ENCODE measurements at places on chromosomes 1 and 21.

DNA sequence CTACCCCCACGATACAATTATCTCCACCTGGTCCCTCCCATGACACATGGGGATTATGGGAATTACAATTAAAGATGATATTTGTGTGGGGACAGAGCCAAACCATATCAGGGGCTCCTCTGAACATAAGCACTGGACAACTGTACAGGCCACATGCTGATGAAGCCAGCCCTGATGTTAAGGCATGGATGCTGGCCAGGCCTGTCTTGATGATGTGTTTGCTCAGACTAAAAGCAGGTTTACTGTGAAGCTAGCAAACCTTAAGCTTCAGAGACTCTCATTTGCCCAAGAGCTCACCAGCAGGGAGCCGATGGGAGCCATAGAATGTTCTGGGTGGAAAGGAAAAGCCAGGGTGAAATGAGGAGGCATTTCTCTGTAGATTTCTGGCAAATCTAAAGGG lies 135.3 kb upstream of the KCNK1 start:
- no peak for DNase-seq

GRCh38 chr21:29064850-29065481 lies 8.5 kb downstream of the CCT8 start:
- DNase-seq = no peak

DNA sequence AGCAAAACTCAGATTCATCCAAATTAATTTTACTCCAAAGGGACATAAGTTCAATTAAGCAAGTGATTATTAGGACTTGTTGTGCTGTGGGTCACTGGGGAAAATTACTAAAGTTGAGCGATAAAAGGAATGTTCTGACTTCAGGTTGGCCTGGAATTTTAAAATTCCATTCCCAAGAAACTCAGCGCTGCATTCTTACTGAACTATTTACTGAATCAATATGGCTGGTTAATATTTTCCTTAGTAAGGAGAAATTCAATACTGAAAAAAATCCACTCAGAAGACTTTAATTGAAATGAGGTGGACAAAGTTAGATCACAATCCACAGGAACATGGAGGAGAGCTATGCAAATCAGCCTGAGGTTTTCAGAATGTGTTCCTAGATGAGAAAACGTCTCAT lies 578.9 kb upstream of the NR5A2 start:
- DNase-seq = no peak

DNA sequence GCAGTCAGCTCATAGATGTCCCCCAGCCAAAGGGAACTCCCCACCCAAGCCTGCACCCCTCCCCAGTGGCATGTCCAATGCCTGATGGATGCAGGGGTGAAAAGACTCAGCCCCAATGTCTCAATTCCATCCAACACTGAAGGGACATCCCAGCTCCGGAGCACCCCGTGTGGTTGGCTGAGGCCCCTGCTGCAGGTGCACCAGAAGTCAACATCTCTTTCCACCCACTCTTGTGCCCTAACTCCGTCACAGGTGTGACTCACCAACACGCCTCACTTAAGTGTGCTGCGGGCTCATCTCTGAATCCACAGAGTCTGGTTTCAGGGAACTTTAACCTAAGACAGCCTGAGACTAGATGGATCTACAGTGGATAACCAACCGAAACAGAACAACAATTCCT lies 40.9 kb upstream of the ZBTB18 start:
- DNase-seq = no peak

- no peak for DNase-seq
These were observed 4.6 kb downstream of the FDPS start for GRCh38 chr1:155313261-155313660.

- DNase-seq = no peak
These were observed 79.4 kb downstream of the TGFB2 start for GRCh38 chr1:218424502-218424901.

GRCh38 chr1:56831871-56832693 lies 12.9 kb upstream of the FYB2 start:
- peak; percentile 83 for DNase-seq

GRCh38 chr1:196142111-196142640 lies 466.1 kb downstream of the KCNT2 start:
- DNase-seq = no peak

GRCh38 chr1:154386643-154387352 lies 18.3 kb upstream of the IL6R start:
- DNase-seq = no peak

GRCh38 chr1:14261395-14261794 lies 337.1 kb upstream of the KAZN start:
- no peak for DNase-seq

DNA sequence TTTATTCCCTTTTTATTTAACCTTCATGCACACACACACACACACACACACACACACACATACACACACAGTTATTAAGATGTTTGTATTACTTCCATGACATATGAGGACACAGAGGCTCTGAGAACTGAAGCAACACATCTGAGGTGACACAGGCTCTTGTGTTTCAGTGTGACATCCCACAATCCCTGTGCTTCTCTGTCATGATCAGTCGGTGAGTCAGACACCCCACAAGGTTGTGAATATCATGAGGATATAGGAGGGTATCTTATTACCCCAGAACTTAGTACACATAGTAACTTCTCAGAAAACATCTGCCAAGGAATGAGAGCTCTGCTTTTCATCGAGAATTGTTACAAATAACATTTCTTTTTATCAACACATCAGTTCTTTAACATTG lies 459.3 kb downstream of the PLPP3 start:
- no peak for DNase-seq

DNA sequence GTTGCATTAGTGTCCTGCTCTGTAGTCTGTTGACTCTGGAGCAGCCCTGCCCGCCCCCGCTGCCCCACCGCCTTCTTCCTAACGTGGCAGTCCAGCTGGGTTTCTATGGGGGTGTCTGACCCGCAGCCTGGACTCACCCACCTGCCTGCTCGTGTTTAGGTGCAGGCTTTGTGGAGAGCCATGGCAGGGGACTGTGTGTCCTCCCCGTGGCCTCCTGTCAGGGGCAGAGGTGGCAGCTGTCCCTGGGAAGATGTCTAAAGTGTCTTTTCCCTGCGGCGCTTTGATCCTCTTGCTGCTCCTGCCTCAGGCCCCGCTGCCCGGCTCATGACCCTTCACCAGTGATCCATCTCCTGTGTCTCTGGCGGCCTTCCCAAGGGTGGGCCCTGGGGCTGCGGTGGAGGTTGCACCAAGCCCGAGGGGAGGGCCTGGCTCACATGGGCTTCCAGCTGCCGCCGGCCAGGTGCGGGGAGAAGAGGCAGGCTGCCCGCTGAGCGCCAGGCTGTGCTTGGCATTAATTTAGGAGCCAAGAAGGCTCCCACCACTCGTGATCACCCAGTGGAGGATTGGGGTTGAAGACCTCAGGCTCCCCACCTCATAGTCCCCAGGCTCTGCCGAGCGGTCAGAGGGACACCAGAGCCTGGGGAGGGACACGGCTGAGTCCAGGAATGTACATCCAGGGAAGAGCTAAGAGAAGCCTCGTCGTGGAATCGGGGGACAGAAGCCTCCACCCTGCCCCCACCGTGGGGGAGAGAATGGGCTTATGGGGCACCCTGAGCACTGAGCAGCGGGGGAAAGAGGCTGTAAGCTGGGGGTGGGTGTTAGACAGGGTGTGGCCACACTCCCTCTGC lies 44.1 kb downstream of the COL18A1 start:
- DNase-seq = peak; percentile 22
